Stimulated activated CD4-positive, alpha-beta T cell treated with anti-CD3 and anti-CD28 coated beads, Interleukin-1b, Interleukin-23, amount 100 ng/mL, for 1 hour (primary cell): ENCODE measurements at places on chromosomes 4 and X.

GRCh38 chr4:18021470-18021719, 160 bp downstream of the LCORL start:
- no peak for DNase-seq

- DNase-seq, result no peak
Measured at GRCh38 chr4:78534286-78534955, 17.1 kb upstream of the ANXA3 start.

DNA sequence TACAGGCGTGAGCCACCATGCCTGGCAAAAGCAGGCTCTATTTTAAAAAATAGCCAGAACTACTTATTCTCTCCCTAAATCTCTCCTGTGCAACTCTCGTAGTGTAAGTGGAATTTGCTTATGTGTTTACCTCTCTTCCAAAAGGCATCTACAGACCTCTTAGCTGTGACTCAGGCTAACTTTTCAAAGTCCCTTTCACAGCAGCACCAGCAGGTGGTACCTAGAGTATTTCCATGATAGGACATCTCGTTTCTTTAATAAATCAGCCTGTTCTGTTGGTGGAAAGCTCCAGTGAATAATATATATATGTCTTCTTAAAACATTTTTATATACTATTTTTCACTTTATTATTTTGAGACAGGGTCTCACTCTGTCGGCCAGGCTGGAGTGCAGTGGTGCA, 89.0 kb downstream of the NSUN7 start:
- no peak for DNase-seq

GRCh38 chr4:153222707-153223426, 18.6 kb downstream of the TRIM2 start:
- DNase-seq, result no peak

DNA sequence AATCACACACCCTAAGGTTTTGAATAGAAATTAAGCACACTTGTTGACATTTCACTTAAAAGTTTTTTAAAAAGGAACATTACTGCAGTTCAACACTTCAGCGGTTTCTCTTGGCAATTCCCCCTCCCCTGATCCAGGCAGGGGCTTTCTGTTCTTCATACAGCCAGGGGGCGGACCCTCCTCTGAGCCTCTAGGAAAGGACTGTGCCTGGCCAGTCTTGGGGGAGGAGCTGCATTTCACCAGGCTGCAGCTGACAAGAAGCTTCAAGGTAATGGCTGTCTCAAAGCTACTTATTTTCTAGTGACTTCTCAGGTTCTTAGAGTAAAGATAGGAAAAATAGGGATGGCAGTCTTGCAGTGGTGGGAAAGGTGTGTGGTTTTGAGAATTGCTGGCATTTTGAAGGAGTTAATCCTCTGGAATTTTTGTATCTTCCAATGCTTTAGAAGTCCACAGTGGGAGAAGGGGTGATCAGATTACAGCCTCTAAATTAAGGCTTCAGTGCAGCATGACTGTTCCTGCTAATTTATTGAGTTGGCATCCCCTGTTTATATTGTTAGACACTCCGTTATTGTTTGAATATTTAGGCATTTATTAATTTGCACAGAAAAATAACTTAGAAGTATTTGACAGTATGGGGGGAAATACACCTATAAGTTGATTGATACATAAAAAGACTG, 33.5 kb downstream of the PWWP3B start:
- DNase-seq, result no peak

DNA sequence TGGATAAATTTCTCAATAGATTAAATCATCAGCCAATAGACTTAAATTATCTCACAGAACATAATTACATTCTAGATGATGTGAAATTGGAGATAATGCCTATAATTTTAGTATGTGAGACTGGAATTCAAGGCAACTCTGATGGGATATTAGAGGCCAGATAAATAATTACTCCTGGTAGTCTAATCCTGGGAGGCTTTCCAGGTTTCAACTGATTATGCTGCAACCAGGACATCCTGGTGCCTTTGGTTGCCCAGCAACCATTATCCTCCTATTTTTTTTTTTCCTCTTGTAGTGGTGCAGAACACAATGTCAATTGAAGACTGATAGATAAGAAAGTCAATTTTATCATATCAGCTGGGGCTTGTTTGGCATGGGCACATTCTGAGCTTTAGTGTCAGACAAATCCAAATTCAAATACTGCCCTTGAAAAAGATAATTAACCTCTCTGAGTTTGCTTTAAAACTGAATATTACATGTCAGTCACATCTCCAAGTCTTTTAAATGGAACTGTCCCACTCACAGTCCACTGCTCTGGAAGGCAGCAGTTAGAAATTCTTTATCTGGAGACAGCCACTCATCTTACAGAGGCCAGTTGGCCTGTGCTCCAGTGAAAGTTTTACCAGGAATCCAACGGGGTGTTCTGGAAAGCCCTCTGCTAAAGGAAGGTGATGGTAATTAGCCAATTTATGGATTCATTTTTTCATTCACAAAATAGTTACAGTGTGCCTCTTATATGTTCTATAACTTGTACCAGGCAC, 95.3 kb upstream of the GUCY1A1 start:
- no peak for DNase-seq

DNA sequence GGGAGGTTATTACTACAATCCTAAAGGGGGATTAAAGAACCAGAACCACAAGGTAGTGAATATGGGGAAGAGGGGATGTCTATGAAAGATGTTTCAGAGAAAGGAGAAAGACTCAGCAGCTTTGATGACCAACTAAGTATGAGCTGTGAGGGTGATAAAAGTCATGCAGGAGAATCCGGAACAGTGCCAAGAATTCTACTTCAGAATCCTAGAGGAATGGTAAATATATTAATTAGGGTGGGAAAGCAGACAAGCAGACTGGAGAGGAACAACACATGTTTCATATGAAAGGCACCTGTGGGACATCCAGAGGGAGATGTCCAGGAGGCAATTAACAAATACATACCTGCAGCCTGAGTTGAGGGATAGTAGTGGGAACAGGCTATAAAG, 642.2 kb upstream of the DIPK2B start:
- DNase-seq, result no peak

DNA sequence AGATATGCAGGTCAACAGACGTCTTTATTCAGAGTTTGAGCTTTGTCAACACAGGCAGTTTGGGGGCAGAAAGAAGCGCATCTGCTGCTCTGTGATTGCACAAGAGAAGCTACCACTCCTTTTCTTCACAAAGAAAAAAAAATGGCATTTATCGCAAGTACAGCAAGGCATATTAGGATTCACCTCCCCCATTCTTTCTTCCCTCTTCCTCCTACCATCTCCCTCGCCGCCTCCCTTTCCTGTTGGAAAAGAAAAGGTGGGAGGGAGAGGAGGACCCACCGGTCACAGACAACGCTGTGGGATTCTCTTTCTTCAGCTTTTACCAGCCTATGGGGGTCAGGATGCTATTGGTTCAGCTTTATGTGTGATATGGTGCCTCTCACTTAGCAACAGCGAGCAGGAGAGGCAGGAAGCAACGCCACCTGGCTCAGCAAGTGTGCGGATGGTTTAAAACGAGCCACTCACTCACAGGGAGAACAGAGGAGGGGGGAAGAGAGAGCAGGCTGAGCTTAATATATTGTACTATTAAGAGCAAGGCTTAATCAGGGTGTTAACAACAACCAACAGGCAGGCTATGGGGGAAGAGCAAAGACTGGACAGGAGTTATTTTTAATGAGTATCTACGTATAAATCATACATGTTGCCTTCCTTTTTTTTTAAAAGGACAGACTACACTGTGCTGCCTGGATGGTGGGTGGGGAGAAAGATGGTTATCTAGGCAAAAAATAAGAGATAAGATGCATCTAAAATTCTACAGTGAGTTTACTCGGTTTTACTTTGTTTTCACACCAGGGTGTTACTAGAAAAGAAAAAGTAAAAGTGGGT, 104.7 kb downstream of the MAML3 start:
- DNase-seq, result no peak

DNA sequence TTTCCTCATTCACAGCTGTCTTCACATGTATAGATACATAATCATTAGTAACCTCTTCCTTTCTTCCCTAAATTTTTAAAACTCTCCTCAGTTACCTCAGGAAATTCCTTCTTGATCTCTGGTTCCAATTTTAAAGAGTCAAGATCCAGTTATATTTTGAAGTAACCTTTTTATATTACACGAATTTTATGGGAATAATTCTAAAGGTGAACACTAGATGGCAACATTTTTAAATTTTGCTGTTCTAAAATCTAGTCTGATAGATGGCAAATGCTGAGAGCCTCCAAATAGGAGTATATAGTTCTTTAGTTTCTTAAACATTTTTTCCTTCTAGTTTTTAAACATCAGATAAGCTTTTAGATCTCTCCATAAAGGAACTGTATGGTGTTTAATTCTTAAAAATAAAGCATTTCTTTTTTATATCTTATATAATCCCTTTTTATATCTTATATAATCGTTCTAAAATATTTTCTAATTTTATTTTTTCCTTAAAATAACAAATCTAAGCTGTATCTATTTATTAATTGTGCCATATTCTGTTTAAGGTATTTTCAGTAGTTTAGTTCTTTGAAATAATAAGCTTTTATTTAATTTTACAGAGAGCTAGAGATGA, 37.9 kb upstream of the PAPSS1 start:
- DNase-seq, result no peak

GRCh38 chrX:131853440-131853839, 169.7 kb upstream of the STK26 start:
- no peak for DNase-seq
